ENCODE measurements at places on chromosomes 12 and 14. TPM values are rescaled to one million over a fixed set of nuclear protein-coding genes. Genes with fewer than 3 reads are reported as not detected.

DNA sequence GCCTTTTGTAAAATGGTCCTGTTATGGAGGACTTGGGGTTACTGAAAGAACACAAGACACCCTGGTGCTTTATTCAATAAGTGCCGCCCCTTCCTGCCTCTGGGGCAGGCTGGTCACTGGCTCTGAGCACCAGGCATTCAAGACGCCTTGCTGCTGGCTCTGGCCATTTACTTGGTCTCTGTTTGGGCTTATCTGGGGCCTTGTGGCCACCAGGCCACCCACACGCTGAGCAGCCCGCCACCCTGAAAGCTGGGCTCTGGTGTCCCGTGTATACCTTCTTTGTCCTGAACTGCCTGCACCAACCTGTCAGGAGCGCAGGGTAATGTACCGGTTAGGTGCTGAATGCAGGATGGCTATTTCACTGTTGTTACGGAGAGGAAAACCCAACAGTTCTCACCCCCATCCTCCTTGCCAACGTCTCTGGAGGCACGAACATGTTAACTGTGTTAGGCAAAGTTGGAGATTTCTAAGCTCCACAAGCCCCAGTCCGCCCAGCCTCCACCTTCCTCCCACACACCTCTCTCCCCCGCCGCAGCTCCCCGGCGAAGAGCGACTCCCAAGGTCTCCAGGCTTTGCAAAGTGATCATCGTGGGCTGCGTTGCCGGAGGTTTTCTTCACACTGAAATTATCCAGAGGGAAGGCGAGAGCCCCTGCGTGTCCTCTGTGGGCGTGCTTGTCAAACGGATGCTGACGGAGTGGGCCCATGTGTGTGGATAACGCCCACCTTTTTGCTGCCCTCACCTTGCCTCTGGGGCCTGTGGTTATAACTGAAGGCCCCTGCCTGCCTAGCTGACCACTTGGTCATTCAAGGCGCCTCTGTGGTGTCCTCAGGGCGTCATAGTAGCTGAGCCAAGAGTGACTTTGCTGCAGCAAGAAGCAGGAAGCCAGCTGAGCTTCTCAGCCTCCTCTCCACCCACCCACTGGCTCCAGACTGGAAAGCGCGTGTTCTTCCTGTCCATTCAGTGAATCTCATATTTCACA is 18.8 kb upstream of the BEGAIN start:
- H3K27me3 ChIP-seq: peaks cover 16% of the 10 kb centered on the region
- peaks cover 5% of the 10 kb centered on the region for H3K36me3 ChIP-seq
- no peak overlapping the region for H3K27ac ChIP-seq
- no peak for DNase-seq

DNA sequence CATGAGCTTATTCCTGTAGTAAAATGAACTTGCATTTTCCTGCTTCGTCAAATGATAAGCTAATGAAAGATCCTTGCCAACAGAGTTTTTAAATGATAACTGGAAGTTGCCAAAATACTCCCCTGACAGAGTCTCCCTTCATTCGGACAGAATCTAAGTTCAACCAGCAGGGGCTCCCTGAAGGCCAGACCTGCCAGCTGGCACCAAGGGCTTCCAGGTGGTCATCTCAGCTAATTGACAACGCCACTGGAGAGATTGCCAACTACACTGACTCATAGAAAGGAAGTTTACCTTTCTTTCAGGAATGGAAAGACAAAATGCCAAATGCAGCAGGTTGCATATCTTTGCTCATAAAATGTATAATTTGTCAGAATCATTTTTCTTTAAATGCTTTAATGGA is 462.8 kb downstream of the GXYLT1 start:
- no peak overlapping the region for H3K27ac ChIP-seq
- no peaks in the 10 kb centered on the region for H3K27me3 ChIP-seq
- H3K4me3 ChIP-seq: no peak overlapping the region

DNA sequence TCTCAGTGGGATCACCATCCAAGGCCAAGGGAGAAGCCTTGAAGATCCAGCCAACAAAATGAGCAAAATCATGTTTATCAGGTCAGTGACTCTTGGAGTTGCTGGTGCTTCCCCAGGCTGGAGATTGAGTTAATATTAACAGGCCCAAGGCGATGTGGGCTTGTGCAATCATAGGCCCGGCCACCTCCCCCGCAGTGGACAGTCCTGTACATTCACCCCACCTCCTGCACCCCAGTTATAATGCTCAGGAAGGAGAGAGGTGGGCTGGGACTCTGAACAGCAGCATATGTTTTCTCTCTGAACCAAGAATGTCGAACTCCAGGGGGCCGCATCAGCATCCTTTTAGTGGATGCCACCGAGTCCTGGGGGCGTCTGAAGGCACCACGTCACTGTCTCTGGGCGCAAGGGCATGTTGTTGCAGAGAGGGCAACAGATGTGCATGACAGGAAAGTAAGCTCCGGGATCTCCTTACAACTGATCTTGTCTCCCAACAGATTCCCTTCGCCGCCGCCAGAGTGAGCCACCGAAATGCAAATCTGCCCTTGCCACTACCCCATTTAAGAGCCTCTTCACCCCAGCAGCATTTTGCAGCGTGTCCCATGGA is 32.2 kb upstream of the SERPINA6 start:
- H3K36me3 ChIP-seq: peaks cover 11% of the 10 kb centered on the region
- DNase-seq: peak; percentile 51
- no peak overlapping the region for H3K4me3 ChIP-seq
- H3K4me1 ChIP-seq: peaks cover 33% of the 10 kb centered on the region

DNA sequence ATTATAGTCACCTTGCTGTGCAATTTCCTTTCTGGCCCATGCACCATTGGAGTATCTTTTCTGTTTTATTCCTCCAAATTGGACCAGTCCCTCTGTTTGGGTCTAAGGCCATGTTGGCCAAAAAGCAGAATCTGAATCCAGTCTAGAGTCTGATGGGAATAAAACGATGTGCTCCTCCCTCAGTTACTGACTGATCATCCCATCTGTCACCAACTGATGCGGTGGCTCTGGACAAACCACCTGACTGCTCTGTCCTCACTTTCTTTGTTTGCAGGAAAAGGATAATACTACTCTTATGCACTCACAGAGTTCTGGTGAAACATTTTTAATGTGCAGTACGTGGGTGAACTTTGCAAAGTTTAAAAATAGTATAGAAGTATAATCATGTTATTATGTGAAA is 120.2 kb upstream of the HIF1A start:
- no peak for DNase-seq
- no peak overlapping the region for H3K4me3 ChIP-seq
- no peaks in the 10 kb centered on the region for H3K36me3 ChIP-seq
- H3K27ac ChIP-seq: no peak overlapping the region
- peaks cover 53% of the 10 kb centered on the region for H3K4me1 ChIP-seq
- no peaks in the 10 kb centered on the region for H3K27me3 ChIP-seq

- H3K27me3 ChIP-seq: no peaks in the 10 kb centered on the region
- H3K4me3 ChIP-seq: no peak overlapping the region
- H3K4me1 ChIP-seq: no peaks in the 10 kb centered on the region
- H3K36me3 ChIP-seq: no peaks in the 10 kb centered on the region
These were observed 231.0 kb downstream of the ALG10B start for GRCh38 chr12:38547586-38547985.

DNA sequence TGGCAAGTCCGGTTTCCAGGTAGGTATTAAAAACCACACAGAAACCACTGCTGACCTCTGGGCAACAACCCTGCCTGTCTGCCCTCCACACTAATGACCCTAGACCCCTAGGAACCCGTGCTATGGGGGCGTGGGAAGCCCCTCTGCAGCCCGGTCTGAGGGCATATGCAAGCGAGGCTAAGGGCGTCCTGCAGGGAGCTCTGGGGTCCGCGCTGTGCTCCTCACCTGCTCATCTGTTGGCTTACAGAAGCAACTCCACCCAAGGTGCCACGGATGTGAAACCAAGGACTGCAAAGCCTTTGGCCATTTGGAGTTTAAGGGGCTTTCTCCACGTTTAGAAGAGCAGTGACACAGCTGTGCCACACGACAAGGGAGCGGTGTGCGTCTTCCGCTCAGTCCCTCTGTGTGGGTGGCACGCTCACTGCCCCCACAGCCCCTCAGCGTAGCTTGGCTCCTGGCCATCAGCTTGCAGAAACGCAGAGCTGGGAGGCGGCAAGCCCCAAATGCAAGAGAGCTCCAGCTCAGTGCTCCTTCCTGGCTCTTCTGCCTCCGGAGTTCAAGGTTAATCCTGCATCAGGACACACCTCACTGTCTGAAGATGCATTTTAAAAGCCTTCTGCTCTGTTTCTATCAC is 18.4 kb downstream of the AMN start:
- DNase-seq: no peak
- H3K36me3 ChIP-seq: no peaks in the 10 kb centered on the region
- no peak overlapping the region for H3K27ac ChIP-seq
- H3K27me3 ChIP-seq: no peaks in the 10 kb centered on the region
- no peaks in the 10 kb centered on the region for H3K4me1 ChIP-seq
- H3K4me3 ChIP-seq: no peak overlapping the region

GRCh38 chr12:78866518-78866917 is 1.9 kb downstream of the SYT1 start:
- H3K27me3 ChIP-seq: peaks cover 13% of the 10 kb centered on the region
- no peaks in the 10 kb centered on the region for H3K4me1 ChIP-seq
- no peak for DNase-seq
- H3K36me3 ChIP-seq: no peaks in the 10 kb centered on the region
- H3K27ac ChIP-seq: no peak overlapping the region

DNA sequence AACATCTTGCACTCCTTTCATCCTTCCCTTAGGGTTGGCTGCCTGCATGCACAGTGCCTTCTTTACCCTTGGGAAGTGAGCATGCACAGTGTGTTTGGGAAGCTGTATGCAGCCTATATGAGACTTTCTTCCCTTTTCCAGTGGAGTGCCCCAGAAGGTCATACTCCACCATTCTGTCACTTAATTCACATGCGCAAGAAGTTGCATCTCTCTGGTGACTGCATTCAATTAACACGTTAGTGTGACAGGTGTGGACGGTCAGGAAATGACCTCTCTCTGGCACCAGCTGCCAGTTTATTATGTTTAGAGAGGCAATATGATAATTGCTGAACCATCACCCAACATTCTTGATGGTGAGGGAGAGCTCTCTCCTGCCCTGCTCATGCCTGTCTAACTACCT is 770.0 kb downstream of the FLRT2 start:
- H3K27ac ChIP-seq: no peak overlapping the region
- DNase-seq: no peak
- no peaks in the 10 kb centered on the region for H3K4me1 ChIP-seq
- no peaks in the 10 kb centered on the region for H3K27me3 ChIP-seq
- H3K36me3 ChIP-seq: no peaks in the 10 kb centered on the region
- no peak overlapping the region for H3K4me3 ChIP-seq

GRCh38 chr12:64752833-64753238 is 6.4 kb downstream of the GNS start:
- H3K4me1 ChIP-seq: peaks cover 42% of the 10 kb centered on the region
- peaks cover 11% of the 10 kb centered on the region for H3K36me3 ChIP-seq
- peak; percentile 20 for DNase-seq
- no peaks in the 10 kb centered on the region for H3K27me3 ChIP-seq
- H3K27ac ChIP-seq: peak overlapping the region; percentile 5

DNA sequence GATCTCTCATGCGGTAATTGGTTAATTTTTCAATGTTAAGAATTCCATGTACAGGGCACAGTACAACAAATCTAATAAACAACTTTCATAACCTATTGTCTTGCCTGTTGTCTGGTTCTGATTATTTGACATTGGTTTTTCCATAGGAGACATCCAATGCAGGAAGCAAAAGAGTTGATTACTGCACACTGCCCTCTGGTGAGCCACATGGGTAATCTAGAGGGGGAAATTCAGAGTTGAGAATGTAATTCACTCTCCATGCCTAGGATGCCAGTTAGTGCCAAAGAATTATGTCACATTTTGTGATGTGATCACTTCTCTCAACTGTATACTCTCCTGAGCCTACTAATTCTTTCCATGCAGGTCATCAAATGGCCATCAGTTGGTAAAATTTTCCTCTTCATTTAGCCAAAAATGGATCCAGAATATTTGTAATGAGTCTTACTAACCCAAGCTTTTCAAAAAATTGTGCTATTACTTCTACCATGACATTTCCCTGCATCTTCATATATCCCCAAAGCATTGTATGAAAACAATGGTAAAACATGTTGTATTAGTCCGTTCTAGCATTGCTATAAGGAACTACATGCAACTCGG is 17.7 kb upstream of the CCDC91 start:
- no peak for DNase-seq
- no peaks in the 10 kb centered on the region for H3K27me3 ChIP-seq
- H3K4me3 ChIP-seq: no peak overlapping the region
- peaks cover 6% of the 10 kb centered on the region for H3K4me1 ChIP-seq
- H3K27ac ChIP-seq: no peak overlapping the region

- H3K4me3 ChIP-seq: no peak overlapping the region
- H3K27ac ChIP-seq: no peak overlapping the region
- DNase-seq: no peak
- no peaks in the 10 kb centered on the region for H3K4me1 ChIP-seq
- no peaks in the 10 kb centered on the region for H3K27me3 ChIP-seq
- H3K36me3 ChIP-seq: no peaks in the 10 kb centered on the region
These were observed 28.7 kb downstream of the RHOF start for GRCh38 chr12:121764808-121765207.

- no peak overlapping the region for H3K27ac ChIP-seq
- H3K36me3 ChIP-seq: no peaks in the 10 kb centered on the region
- DNase-seq: no peak
- peaks cover 22% of the 10 kb centered on the region for H3K27me3 ChIP-seq
- H3K4me3 ChIP-seq: no peak overlapping the region
- H3K4me1 ChIP-seq: no peaks in the 10 kb centered on the region
These were observed 39.4 kb downstream of the MVK start for GRCh38 chr12:109612975-109613502.

- H3K36me3 ChIP-seq: no peaks in the 10 kb centered on the region
These were observed 6.4 kb upstream of the TC2N start for GRCh38 chr14:91873471-91874415.

DNA sequence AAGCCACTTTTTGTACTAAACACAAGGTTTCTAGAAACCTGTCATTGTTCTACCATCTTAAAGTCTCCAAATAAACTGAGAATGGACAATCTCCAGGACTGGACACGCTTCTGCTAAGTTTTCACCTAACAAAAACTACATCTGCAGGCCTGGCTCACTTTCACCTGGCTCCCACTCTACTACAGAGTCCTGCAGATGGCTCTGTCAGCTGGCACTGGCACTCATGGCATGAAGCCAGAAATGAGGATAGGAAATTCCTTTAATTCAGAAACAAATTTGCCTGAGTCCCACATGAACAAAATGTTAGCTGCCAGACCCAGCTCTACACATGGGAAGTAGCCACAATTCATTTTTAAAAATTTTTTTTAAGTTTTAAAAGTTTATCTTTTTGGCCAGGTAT is 42.1 kb downstream of the STXBP6 start:
- no peak for DNase-seq
- H3K36me3 ChIP-seq: no peaks in the 10 kb centered on the region
- no peaks in the 10 kb centered on the region for H3K4me1 ChIP-seq
- H3K27ac ChIP-seq: no peak overlapping the region
- H3K4me3 ChIP-seq: no peak overlapping the region
- peaks cover 9% of the 10 kb centered on the region for H3K27me3 ChIP-seq

The LRP1-AS gene
- total RNA-seq: not detected

The COX8C gene
- not detected for total RNA-seq

The RAPGEF3 gene
- total RNA-seq: 2.5 TPM

The PRB2 gene
- total RNA-seq: not detected

The PRKCH gene
- total RNA-seq: 142 TPM

The FLRT2 gene
- total RNA-seq: not detected

The SERPINA3 gene
- not detected for total RNA-seq

The DHRS2 gene
- total RNA-seq: 2.5 TPM

The FAM186B gene
- not detected for total RNA-seq

The MYH6 gene
- not detected for total RNA-seq

The IRAK4 gene
- total RNA-seq: 30.8 TPM
